ENCODE measurements at places on chromosomes 12 and 14. TPM values are rescaled to one million over a fixed set of nuclear protein-coding genes. Genes with fewer than 3 reads are reported as not detected.

Gene MANSC4
- not detected for total RNA-seq

Gene DNAJC22
- 0.16 TPM for total RNA-seq

Gene MAP3K9
- 1.4 TPM for total RNA-seq

GRCh38 chr12:121565076-121565475, 15.7 kb downstream of the KDM2B start:
- no peak for DNase-seq

DNA sequence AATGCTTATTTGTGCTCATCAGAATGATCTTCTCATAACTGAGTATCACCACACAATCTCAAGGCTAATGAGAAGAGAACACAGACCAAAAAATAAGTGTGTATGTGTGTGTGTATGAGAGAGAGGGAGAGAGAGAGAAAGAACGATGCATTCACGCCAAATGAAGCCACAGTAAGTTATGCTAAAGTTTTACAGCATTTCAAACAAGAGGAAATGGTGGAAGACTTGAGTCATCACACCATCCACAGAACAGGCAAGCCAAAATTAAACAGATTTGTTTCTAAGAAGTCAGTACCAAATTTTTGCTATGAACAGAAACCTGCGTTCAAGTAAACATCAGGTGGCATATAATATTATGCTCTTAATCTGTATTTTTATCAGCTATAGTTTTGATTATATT, 141.2 kb downstream of the MED13L start:
- DNase-seq: no peak

DNA sequence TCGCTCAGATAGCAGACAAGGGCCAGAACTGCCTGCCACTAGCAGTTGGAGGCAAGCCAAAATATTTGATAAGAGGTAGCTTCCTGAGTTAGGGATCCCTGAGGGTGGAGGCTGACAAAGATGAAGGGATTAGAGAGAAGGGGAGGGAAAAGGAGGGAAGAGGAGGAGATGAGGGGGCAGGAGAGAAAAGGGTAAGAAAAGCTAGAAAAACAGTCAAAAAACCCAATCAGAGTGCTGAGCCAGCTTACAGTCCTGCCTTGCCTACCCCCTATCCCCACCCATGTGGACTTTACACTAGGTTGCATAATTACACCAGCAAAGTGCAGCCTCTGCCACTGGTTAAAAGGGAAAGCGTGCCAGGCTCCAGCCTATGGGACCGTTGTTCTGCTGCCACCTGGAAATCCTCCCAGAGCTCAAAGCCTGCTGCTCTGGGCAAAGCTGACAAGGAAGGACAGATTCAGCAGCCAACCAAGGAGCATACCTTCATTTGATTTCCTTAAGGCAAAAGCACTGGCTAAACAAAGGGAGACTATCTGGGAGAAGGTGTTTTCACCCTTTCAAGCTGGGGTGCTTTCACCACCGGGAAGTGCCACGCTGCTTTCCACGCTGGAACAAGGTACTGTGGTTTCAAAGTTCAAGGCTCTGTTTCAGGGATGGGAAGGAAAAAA, 3.8 kb upstream of the NUMB start:
- peak; percentile 75 for DNase-seq

- no peak for DNase-seq
Measured at GRCh38 chr14:55350461-55350860, 61.2 kb downstream of the ATG14 start.

DNA sequence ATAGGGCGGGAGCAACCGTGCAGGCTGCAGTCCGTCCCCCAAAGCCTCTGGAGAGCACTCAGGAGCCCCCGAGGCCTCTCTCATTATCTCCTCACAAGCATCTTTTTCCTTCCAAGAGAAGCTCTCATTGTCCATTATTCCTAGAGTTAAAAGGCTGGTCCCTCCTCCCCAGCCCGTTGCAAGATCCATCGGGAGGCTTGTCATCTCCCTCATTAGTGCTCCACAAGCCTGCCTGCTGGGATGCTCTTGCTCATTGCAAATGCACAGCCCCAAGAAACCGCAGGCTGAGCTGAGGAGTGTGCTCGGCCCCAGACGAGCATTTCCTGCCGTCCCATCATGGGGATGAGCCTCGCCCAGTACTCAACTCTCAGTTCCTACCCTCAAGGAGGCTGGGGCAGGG, 23.3 kb downstream of the NUAK1 start:
- DNase-seq: no peak

DNA sequence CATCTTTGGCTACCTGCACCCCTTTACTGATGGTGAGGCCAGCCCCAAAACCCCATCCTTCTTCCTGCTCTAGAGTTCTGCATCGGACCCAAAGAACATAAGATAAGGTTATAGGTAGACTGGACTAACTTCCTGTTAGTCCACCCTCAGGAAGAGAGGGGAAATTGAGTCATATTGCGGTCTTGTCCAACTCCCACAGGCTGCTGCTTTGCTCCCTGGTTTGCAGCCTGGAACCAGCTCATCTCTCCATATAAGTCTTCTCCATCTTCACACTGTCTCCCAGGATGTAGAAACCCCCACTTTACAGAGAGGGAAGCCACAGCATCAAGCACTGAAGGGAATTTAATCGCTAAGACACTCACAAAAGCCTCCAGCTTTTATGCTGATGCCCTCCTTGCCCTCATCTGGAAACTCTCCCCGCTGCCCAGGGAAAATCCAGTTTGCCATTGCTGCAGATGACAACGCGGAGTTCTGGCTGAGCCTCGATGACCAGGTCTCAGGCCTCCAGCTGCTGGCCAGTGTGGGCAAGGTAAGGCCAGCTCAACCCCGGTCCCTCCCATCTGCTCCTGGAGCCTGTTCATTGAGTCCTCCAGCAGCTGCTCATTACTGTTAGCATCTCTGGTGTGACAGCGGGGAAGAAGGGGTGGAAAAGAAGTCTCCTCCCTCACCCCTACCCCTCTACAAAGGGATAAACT, 85.3 kb downstream of the B4GALNT3 start:
- no peak for DNase-seq

GRCh38 chr12:80513211-80513610, 69.2 kb downstream of the PTPRQ start:
- DNase-seq: peak; percentile 25
